Activated naive CD4-positive, alpha-beta T cell treated with anti-CD3 and anti-CD28 coated beads for 36 hours (primary cell): ENCODE measurements at places on chromosomes 12 and 14.

GRCh38 chr12:62192903-62193250 lies 67.3 kb upstream of the USP15 start:
- no peak for DNase-seq
- H3K4me3 ChIP-seq: no peak overlapping the region
- no peaks in the 10 kb centered on the region for H3K36me3 ChIP-seq
- H3K27ac ChIP-seq: no peak overlapping the region
- H3K27me3 ChIP-seq: peaks cover 33% of the 10 kb centered on the region

DNA sequence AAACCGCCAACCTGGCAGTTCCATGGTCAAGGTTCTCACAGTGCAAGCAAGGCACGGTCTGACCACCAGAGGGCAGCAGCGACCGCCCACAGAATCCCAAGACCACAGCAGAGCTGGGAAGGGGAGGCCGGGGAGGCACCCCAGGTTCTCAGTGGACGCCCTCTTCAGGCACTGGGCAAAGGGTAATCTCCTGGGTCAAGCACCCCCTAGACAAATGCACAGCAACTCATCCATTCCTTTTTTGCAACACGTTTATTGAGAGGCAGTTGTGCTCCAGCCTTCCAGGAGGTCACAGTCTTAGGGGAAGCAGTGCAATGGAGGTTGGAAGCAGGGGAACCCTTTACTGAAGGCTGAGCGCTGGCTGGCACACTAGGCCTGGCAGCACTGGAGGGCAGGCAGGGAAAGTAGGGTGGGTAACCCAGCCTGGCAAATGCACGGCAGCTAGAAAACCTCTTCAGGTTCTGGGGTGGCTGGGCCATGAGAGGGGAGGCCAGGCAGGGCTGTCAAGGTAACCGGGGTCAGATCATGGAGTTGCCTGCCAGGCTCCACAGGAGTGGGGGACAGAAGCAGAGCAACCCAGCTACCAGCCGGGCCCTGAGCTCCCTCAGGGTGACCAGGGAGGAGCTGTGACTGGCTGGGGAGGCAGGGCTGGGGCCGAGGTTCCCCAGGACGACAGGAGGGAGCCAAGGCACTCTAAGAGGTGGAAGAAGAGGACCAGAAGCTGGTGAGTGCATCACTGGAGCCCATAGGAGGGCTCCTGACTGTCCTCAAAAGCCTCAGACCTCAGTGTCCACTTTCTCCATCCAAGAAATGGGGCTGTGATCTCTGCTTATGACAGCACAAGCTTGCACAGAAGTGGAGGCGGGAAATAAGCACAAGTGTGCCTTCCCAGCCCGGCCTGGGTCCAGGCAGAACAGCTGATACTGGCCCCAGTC lies 1.8 kb upstream of the RHOF start:
- H3K4me3 ChIP-seq: peak overlapping the region; percentile 83
- H3K27me3 ChIP-seq: no peaks in the 10 kb centered on the region
- peaks cover 58% of the 10 kb centered on the region for H3K4me1 ChIP-seq
- peak overlapping the region; percentile 92 for H3K27ac ChIP-seq
- H3K36me3 ChIP-seq: peaks cover 15% of the 10 kb centered on the region

DNA sequence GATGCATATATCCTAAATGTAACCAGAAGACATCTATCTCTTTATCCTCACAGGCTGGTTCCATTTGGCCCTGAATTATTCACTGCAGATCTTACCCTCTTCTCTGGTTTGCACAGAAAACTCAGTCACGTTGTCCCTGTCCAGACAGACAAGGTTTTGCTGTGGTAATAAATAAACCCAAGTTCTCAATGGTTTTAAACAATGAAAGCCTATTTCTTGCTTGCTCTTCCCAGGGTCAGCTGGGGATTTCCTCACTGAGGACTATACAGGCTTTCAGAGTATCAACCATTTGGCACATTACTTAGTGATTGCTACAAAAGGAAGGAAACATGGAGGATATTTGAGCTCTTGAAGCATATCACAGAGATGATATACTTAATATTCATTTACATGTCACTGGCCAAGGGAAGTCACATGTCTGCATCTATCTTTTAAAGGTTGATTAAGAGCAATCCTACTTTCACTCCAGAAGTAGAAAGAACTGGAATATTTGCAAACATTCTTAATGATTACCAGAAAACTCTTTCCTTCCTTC lies 24.4 kb upstream of the E2F7 start:
- H3K27ac ChIP-seq: no peak overlapping the region
- H3K36me3 ChIP-seq: no peaks in the 10 kb centered on the region
- peaks cover 3% of the 10 kb centered on the region for H3K27me3 ChIP-seq

DNA sequence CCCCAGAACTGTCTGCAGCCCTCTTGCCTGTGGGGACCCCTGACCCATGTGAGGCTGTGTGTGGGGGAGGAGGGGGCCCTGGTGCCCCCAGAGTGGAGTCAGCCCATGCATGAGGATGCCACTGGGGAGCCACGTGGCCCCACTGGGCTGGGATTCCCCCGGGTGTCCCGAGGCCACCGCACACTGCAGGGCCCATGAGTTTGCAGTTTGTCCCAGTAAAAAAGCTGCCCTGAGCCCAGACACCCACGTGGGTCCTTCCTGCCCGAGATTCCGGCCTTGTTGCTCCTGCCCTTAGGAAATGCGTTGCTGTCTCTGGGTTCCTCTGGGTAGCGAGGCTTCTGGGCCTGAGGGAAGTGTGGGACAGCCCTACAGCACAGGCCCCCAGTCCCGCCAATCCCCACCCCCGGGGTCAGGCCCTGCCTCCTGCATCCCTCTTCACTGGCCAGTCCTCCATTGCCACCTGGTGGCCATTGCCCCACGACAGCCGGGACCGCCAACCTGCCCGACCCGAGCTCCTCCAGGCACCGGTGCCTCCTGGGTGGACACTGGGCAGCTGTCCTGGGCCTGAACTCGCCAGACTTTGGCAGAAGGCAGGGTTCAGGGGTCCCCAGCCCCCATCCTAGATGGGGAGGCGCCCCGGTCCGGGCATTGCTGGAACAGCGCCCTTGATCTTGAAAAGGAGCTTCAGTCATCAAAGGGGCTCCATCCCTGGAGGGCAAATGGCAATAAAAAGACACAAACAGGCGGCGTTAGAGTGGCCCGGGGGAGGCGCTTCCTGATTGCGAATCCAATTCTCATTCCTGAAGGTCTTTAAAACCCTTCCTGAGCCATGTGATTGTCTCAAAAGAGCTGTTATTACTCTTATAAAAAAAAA lies 15.6 kb upstream of the C14orf180 start:
- no peak overlapping the region for H3K4me3 ChIP-seq
- H3K27ac ChIP-seq: no peak overlapping the region
- H3K36me3 ChIP-seq: no peaks in the 10 kb centered on the region
- H3K4me1 ChIP-seq: peaks cover 3% of the 10 kb centered on the region

DNA sequence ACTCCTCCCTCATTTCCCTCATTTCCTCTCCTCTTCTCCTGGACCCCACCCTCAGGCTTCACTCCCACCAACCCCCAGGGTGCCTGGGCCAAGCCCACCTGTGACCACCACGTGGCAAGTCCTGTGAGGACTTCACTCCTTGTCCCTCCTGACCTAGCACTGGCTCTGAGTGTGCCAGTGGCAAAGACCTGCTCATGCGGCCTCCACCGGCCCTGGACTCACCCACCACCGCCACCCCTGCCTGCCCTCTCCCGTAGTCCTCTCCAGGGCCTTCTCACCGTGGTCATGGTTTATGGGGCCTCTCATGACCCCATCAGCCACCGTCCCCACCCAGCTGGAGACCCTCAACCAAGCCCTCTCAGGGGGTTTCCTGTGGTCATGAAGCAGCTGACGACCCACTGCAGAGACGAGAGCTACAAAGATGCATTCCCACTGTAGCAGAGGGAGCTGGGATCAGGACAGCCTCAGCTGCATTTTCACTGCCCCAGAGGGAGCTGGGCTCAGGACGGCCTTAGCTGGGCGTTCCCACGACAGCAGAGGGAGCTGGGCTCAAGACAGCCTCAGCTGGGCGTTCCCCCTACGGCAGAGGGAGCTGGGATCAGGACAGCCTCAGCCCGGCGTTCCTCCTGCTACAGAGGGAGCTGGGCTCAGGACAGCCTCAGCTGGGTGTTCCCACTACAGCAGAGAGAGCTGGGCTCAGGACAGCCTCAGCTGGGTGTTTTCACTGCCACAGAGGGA lies 3.2 kb upstream of the C14orf180 start:
- no peaks in the 10 kb centered on the region for H3K27me3 ChIP-seq
- no peak overlapping the region for H3K27ac ChIP-seq
- no peak overlapping the region for H3K4me3 ChIP-seq
- DNase-seq: no peak
- H3K4me1 ChIP-seq: no peaks in the 10 kb centered on the region

GRCh38 chr14:102538602-102539543 lies 29.3 kb upstream of the ANKRD9 start:
- no peak overlapping the region for H3K4me3 ChIP-seq
- no peaks in the 10 kb centered on the region for H3K36me3 ChIP-seq
- H3K27me3 ChIP-seq: peaks cover 4% of the 10 kb centered on the region
- H3K4me1 ChIP-seq: no peaks in the 10 kb centered on the region

GRCh38 chr12:126086242-126086641 lies 1021.0 kb downstream of the AACS start:
- H3K4me3 ChIP-seq: no peak overlapping the region
- H3K27ac ChIP-seq: no peak overlapping the region
- no peaks in the 10 kb centered on the region for H3K27me3 ChIP-seq

GRCh38 chr14:76941946-76942805 lies 86.3 kb downstream of the IRF2BPL start:
- H3K4me3 ChIP-seq: no peak overlapping the region
- H3K27ac ChIP-seq: peak overlapping the region; percentile 8
- no peaks in the 10 kb centered on the region for H3K27me3 ChIP-seq

GRCh38 chr14:58866391-58866790 lies 228.6 kb downstream of the DACT1 start:
- H3K27me3 ChIP-seq: no peaks in the 10 kb centered on the region
- no peaks in the 10 kb centered on the region for H3K36me3 ChIP-seq
- H3K4me1 ChIP-seq: no peaks in the 10 kb centered on the region
- H3K27ac ChIP-seq: no peak overlapping the region
- H3K4me3 ChIP-seq: no peak overlapping the region

DNA sequence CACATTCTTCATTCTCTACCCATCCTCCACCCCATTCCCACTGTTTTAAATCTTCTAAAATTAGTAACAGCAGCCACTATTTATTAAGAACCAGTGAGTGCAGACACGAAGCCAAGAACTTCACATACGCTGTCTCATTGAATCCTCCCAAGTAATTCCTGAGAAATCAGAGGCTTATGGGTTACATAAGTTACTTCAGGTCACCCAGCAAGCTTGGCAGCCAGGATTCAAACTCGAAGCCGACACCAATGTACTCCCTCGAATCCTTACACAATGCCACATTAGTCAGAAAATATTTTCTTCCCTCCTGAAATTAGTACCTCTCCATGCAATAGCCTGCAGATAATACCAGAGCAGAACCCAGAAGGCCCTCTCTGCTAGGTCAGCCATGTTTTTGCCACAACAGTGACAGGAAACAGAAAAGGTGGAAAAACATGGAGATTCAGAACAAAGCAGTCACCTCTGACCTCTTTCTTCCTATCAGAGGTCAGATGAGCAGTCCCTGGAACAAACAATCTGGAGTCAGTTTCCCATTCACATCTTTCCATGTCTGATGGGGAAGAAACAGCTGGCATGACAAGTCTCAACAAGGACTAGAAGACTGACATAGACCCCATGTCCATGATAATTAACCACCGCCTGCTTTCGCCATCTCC lies 16.4 kb downstream of the NID2 start:
- H3K27me3 ChIP-seq: peaks cover 10% of the 10 kb centered on the region
- no peak for DNase-seq
- H3K27ac ChIP-seq: no peak overlapping the region
- no peaks in the 10 kb centered on the region for H3K4me1 ChIP-seq

DNA sequence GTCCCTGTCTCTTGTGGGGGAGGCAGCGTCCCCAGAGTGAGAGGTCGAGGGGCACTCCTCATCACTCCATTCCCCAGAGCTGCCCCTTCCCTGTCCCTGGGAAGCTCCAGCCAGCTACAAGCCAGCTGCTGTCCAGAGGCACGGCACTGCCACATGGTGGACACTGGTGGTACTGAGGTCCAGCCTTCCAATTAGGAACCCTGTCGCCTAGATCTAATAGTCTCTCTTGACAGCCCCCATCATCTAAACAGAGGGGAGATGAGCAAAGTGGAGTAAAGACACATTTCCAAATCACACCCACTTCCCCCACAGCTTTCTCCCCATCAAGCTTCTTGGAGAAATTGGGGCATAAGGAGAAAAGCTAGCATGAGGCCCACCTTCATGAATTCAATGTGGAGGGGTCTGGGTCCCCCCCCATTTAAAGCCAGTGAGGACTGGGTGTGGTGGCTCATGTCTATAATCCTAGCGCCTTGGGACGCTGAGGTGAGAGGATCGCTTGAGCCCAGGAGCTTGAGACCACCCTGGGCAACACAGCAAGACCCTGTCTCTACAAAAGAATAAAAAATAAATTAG lies 2.1 kb upstream of the INHBE start:
- H3K4me3 ChIP-seq: no peak overlapping the region
- H3K36me3 ChIP-seq: no peaks in the 10 kb centered on the region
- no peaks in the 10 kb centered on the region for H3K27me3 ChIP-seq
- H3K4me1 ChIP-seq: peaks cover 17% of the 10 kb centered on the region
- H3K27ac ChIP-seq: peak overlapping the region; percentile 19

DNA sequence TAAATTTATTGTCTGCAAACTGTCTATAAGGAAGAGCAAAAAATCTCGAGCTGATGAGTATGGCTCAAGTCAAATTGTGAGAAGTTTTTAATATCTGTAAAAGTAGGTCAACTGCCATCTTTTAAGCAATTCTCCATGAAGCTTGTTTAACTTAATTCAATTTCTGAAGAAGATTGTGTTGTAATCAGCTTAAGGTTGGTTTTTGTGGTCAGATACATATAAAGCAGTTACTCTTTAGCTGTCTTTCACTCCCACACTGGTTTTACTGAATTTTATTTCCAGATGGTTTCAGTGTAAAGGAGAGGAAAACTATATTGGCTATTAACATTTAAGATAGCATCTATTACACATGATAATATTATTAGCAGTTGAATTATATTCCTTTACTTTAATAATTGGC lies 1165.1 kb downstream of the SLC16A7 start:
- H3K4me3 ChIP-seq: no peak overlapping the region
- no peaks in the 10 kb centered on the region for H3K27me3 ChIP-seq
- no peak overlapping the region for H3K27ac ChIP-seq
- H3K4me1 ChIP-seq: no peaks in the 10 kb centered on the region
